ENCODE measurements at places on chromosomes 2 and 18.

DNA sequence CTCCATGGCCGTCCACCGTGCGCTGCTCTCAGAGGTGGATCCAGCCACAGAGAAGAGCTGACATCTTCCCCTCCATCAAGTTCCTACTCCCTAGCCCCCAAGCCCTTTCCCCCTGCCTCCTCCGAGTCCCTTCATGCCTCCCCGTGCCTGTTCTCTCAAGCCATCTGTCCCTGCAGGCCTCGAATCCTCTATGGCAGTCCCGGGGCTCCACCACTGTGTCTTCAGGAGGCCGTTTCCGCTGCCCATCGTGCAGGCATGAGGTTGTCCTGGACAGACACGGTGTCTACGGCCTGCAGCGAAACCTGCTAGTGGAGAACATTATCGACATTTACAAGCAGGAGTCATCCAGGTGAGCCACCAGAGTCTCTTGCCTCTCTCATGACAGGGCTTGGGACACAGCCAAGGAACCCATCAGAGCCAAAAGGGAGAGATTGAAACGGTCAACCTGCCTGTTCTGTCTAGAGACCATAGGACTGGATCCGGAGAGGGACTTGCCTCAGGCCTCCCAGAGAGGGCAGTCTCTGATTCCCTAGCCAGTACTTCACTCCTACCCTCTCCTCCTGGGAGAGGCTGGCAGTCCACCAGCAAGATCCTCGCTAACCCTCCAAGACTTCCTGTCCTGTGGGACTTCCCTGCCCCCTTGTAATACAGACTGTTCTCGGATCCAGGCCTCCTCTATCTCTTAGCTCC, 9.7 kb downstream of the UCN start:
- no peak for DNase-seq

DNA sequence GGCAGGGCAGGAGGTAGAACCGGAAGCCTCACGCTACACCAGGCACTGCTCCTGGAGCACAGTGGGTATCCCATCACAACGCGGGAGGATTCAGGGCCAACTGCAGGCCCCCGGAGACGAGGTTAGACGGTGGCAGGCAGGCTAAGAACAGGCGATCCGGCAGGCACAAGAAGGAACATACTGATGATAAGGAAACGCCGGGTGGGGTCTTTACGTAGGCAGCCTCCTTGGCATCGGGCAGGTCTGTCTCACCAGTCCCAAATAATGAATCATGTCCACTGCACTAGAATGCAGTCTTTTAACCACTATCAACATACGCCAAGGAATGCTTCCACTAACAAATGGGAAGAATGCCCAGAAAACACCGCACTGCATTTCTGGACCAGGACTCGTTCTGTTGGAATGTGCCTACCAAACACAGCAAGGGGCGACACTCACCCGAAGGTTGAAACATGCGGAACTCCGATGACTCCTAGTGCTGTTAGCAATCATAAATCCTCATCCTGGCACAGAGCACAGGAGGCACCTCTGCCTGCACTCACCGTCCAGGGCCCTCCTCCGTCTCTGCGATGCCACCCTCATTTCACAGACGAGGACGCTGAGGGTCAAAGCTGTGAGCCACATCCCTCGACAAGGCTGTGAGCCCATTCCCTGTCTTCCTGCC, 35.2 kb downstream of the ZNF516 start:
- no peak for DNase-seq

DNA sequence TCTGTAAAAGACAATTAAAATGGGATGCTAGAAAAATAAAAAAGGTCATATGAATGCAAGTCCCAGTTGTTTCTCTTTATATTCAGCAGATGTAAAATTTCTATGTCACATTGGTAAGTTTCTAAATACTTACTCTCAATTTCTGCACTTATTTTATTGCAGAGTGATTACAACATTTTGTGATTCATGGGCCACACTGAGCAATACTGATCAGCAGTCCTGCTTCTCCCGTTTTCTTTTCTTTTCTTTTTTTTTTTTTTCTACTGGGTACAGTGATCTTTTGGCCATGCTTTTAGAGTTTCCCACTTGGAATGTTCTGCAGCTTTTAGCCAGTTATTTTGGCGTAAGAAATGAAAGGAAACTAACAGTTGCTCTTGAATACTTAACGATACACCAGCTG, 38.8 kb downstream of the LIMS1 start:
- no peak for DNase-seq

DNA sequence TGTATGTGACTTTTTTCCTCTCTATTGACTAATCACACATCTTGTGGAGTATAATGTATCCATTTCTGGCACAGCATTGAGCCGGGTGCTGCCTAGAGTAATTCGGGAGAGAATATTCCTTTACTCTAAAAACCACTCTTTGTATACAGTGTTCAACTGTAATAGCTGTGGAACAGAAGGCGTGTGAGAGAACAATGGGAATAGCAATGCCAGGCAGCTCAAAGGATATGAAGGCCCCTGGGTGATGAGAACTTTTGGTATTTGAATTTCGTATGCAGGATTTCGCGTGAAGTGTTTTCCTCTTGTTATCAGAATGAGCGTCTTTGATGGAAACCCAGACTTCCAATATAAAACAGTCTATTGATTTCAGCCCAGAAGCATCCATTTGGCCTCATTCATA, 84.6 kb upstream of the MAP3K20 start:
- peak; percentile 58 for DNase-seq

DNA sequence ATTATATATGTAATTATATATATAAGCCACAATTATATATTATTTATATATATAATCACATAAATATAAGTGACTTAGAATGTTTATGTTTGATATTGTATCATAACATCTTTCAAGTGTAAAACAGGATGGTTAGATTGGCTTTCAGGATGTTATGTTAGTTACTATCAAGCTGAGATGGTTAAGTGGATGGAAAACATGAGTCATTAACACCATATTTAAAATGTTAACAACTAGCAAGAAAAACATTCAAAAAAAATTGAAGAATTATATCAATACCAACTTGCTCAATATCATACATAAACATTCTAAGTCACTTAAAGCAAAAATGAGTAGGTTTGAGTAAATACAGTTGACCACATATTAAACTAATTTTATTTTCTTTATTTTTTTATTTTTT, 21.8 kb upstream of the RAB27B start:
- DNase-seq = no peak

DNA sequence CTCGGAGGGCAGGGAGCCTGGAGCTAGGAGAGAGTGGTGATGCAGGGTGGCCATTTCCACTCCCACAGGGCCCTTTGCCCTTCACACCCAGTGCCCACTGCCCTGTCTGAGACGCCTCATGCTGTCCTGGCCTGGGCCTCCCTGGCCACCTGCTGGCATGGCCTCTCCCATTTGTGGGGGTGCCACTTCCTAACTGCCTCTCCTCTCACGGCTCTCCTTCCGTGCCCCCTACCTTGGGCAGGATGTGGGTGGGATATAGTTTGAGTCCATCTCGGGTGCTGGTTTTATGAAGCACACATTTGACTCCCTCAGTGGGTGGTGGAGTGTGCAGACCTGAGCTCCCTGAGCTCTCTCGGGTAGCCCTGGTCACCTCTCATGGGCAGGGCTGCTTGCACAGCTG, 46.0 kb downstream of the DGKD start:
- DNase-seq = no peak

Measured in COLO829 (cell line).